ENCODE measurements at places on chromosomes 7 and 10. TPM values are rescaled to one million over a fixed set of nuclear protein-coding genes. Genes with fewer than 3 reads are reported as not detected.

The CYP2E1 gene
- total RNA-seq = 0.31 TPM

The MLXIPL gene
- 3.4 TPM for total RNA-seq

- DNase-seq = no peak
Observed at GRCh38 chr10:7626283-7626682, 40.5 kb downstream of the ITIH5 start.

GRCh38 chr7:150826061-150826849 is 25.7 kb downstream of the TMEM176A start:
- no peak for DNase-seq

DNA sequence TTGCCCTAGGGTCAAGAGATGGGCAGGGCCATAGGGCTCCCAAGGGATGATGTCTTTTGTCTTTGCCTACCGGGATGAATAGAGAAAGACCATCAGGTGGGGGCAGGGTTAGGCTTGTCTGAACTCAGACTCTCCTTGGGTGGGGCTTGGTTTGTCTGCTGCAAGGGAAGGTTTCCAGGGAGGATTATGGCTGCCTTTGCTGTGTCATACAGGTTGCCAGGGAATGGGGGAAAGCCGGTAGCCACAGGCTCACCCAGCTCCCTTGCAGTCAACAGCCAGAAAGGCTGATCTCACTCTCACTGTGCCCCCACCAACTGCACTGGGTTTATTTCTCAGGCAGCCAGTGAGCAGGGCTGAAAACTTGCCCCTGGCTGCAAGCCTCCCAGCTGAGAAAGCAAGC is 253.2 kb downstream of the POLR1F start:
- DNase-seq = no peak
